ENCODE measurements at places on chromosomes 3 and 15.

DNA sequence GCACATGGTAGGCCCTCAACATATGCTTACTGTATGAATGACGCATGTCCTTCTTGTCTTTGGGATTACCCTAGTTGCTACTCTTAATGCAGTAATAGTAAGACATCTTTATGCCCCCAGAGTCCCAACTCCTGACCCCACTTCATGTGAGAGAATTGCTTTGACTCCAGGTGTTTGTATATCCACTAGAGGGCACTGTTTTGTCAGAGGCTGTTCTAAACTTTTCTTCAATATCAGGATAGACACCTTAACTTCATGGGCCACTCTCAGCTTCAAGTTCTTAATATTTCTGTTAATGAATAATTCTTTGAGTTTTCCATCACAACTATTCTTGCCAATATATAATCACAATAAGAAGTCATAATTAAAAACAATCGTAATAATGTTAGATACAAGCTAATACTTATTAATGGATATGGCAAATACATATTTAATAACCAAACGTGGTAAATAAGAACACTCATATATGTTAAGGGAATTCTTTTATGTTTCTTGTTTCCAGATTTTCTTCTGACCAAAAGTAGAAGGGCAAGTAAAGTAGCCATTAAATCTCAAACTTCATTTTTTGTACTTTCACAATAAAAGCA, 337.2 kb upstream of the DNAJC19 start:
- no peak for DNase-seq

GRCh38 chr15:97977734-97978133, 17.2 kb downstream of the ARRDC4 start:
- DNase-seq, result no peak

DNA sequence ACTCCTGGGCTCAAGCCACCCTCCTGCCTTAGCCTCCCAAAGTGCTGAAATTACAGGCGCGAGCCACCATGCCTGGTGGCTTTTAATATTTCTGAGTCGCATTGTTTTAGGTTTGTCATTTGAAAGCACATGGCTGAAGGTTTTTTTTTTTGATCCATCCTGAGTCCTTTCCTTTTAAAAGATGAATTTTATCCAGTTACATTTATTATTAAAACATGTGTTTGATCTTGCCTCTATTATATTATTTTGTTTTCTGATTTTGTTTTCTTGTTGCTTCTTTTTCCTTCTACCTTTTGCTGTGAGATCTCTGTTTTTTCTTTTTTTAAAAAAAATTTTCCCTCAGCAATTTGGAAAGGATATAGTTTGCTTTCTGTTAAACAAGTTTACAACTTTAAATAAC, 76.4 kb downstream of the SCN5A start:
- DNase-seq, result no peak

GRCh38 chr3:197270558-197271317, 27.7 kb downstream of the DLG1 start:
- DNase-seq, result no peak

- DNase-seq, result no peak
These were observed 13.1 kb upstream of the SETD5 start for GRCh38 chr3:9384141-9384828.

Data from stimulated activated CD8-positive, alpha-beta memory T cell treated with anti-CD3 and anti-CD28 coated beads, Interleukin-4, amount 100 ng/mL, for 4 hours (primary cell).